ENCODE measurements at places on chromosomes 7 and 10.

- no peak for DNase-seq
These were observed 12.0 kb upstream of the BMPER start for GRCh38 chr7:33893377-33893776.

GRCh38 chr7:32042900-32043299 is 27.3 kb downstream of the PDE1C start:
- no peak for DNase-seq

DNA sequence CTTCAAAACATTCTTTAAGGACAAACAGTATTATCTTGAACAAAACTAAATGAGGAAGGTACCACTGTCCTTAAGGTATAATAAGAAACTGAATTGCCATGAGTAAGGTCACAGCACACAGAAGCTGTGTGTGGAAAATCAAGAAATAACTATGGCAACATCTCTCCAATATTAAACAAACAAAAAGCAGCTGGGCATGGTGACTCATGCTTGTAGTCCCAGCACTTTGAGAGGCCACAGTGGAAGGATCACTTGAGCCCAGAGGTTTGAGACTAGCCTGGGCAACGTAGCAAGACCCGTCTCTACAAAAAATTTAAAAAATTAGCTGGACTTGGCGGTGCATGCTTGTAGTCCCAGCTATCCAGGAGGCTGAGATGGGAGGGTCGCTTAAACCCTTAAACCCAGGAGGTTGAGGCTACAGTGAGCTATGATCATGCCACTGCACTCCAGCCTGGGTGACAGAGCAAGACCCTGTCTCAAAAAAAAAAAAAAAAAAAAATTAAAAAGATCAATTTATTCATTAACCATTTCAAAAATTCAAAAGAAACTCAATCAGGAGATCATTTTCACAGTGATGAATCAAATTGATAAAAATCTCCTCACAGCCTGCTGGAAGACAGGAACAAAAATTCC is 195.4 kb downstream of the SKIDA1 start:
- DNase-seq, result no peak

GRCh38 chr10:62580396-62580795 is 206.2 kb downstream of the ZNF365 start:
- no peak for DNase-seq

DNA sequence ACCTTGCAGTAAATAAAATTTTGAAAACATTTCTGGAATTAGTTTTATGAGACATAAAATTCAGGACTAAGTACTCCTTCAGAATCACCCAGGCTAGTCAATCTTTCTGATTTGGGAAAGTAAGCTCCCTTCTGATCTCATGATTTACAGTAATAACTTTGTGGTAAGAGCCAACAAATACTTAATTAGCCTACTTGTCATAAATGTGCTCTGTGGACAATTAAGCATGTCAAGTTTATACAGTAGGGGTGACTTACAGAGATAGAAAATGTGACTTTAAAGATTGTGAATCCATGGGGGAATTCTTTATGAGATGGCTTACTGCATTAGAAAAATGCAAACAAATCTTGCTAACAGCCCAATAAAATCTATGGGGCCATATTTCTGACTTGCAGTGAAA is 616.9 kb upstream of the GHITM start:
- no peak for DNase-seq

DNA sequence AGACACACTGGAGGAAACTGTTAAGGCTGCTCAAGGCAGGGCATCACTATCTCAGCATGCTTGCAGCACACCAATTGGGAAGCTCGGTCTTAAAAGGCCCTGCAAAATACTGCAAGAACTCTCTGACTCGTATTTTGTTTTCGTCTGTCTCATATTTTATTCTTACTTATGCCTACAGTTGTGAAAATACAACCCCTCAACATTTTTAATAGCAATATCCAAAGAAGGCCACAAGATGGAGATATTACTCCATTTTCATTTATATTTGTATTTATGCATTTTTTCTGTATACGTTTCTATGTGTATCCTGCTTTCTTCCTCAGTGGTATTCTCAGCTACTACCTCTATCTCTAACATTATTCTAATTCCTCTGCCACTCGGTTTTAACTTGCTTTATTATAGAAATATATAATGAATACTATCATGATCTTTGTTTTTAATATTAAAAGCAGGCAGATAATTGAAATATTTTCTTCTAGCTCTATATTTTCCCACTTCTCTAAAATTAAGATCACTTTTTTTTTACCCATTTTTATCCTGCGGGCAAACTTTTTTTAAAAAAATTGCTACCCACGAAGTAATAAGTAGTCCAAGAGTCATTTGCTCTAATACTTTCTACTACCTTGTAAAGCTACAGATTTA is 10.0 kb downstream of the DNAJC1 start:
- no peak for DNase-seq

DNA sequence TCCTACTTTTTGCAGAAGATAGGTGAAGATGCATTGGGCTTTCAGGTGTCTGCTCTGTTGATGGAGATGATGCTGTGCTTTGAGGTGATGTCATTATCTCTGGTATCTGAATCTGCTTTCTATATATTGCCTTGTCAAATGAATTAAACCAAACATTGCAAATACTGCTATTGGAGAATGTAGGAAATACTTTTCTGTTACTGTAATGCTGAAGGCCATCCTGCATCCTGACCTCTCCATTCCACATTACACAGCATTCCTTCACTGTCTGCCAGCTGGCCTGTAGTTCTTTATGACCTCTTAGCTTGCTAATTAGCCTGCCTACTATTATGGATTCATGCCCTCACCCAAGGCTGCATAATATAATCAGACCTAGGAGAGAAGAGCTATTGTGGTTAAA is 73.2 kb downstream of the VCL start:
- DNase-seq, result no peak

DNA sequence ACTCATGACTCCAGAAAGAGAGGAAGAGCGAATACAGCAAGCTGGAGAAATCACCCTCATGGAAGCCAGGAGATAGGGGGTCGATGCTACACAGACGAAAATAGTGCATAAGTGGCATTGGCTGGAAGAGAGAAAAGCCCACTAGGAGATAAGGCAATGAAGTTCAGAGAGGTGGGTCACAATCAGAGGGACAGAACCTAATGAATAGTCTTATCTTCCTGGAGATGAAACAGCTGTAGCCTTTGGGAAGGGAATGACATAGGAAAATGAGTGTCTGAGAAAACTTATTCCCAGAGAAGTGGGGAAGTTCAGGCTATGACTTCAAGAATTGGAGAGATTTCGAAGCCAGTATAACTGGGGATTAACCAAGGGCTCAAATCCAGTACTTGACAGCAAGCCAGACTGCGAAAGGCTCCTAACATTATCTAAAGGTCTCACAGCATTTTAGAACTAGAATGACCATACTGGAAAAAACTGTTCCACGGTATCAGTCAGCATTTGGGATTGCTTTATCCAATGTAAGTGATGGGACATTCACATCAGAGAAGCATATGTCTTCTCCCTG is 211.1 kb downstream of the ZNF365 start:
- no peak for DNase-seq

DNA sequence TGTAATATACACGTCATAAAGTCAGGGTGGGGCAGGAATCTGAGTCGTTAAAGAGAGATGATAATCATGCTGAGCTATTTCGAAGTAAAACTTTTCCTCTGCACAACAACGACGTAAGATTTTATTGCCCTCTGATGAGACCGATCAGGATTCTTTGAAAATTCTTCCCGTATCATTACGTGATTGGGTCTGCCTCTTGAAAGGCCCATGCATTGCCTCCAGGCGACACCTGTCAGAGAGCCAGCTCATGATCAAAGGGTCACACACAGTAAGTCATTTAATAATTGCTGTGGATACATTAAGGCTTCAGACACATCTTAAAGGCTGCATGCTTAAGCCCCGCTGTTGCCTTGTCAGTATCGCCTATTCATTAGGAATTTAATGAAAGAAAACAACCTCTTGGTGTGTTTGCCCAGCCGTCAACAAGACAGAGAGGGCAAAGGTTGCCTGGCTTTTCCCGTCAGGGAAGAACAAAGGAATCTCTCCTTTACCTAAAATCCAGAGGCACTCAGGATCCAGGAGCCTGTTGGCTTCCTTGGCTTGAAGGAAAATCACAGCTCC is 189.0 kb upstream of the SH2B2 start:
- DNase-seq, result no peak
